NCI-H1105 (cell line): ENCODE measurements at places on chromosomes 1 and 21.

GRCh38 chr1:64829411-64830029, 84.6 kb downstream of the RAVER2 start:
- no peak for DNase-seq

DNA sequence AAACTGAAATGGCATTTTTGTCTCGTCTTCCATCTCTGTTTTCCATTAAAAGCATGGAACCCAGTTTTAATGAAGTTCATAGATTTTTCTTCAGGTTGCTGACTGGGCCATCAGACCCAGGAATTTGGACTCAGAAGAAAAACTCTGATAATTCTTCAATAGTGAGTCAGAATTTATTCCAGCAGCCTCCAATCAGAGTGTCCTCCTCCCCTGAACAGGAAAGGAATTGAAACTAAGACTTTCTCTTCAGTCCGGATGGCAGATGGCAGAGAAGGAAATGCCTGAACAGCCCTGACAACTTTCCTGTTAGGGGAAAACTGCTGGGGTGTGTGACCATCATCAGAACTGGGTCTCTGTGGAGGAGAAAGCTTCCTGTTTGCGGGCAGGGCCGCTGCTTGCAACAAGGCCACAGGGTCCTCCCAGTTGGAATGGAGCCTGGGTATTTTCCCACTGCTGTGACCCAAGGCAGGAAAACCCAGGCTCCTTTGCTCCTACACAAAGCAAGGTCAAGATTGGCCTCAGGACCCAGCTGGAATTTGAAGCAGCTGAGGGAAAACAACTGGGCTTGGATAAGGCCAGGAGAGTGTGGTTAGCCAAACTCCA, 20.7 kb downstream of the CD34 start:
- no peak for DNase-seq

DNA sequence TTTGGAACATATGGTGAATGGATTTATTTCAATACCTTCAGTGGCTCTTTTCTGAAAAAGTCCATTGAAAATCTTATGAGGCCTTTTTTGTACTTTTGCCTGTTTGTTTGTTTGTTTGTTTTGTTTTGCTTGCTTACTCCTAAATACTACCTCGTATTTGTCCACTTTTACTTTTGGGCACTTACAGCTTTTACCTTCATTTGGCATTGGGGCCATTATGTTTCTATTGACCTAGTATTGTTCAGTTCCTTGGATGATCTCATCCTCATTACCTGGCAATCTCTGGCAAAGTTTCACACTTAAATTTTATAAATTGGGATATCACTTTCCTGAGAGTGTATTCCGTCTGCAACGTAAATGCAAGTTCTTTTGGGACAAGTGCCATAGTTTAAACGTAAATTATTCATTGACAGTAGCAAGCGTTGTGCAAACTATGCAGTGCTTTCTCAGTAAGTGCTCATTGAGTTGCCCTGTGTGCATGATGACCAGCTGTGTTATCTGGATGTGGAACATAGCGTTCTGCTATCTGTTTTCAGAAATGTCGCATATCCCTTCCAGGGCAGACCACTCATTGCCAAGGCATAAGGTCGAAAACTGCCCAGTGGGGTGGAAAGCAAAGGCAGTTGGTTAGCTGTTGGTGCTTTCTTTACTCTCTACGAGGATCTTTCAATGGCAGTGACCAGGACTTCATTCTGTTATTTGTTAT, 51.1 kb downstream of the LRRC8D start:
- DNase-seq, result no peak

DNA sequence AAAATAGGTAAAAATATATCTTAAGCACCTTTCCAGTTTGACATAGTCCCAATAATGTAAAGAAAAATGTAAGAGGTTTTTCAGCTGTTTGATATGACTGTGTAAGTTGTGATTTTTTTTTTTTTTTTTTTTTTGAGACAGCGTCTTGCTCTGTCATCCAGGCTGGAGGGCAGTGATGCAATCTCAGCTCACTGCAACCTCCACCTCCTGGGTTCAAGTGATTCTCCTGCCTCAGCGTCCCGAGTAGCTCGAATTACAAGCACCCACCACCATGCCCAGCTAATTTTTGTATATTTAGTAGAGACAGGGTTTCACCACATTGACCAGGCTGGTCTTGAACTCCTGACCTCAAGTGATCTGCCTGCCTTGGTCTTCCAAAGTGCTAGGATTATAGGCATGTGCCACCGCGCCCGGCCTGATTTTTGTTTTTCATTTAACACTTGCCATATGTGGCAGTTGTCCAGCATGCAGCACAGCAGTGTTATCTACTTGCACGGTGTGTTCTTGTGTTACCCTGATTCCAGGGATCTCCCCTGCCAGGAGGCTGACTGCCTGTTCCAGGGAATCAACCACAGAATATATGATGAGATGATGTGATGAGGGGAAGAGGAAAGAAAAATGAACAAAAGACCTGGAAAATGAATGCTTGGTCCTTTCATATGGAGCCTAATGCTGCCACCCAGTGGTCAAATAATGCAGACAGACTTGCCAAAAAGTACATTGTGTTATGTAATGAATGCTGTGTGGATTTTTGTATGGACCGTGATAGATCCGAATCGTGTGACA, 79.0 kb downstream of the RAVER2 start:
- DNase-seq, result peak; percentile 72

DNA sequence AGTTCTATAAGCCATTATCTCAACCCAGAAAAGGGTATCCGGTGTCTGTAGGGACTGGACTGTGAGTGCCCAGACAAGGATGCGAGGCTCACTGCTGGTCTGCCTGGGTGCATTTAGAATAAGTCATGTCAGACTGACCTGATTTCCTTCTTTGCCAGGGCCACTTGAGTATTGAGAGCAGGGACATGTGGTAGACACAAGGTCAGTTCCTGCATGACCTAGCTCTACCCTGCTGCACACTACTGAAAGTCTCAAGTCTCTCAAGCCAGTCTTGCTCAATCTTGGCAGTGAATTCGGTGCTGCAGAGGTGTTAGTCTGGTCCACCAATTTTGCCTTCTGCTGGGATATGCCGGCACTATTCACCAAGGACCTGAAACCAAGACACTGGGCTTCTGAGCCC, 180.1 kb downstream of the C1orf94 start:
- no peak for DNase-seq

GRCh38 chr1:46948629-46949416, 7.5 kb upstream of the CYP4A11 start:
- DNase-seq, result no peak

DNA sequence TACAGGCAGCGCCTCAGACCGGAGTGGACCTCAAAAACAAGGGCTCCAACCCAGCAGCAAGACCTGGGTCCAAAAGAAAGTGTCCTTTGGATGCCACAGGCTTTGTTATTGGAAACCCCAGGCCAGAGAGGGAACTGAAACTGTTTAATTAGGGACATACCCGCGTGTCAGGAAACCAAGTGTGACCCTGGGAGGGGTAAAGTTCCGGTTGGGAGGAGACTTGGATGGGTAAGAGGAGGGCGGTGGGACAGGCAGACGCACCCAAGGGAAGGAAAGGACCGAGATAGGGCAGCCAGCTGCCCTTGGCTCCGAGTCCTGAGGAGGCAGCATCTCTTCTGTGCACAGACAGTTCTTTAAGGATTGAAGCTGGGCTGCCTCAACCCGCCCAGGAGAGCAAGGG, 71.4 kb downstream of the CDC7 start:
- DNase-seq, result no peak

- no peak for DNase-seq
These were observed 28.9 kb downstream of the ERI3 start for GRCh38 chr1:44326024-44326701.

GRCh38 chr1:3207217-3207848, 138.3 kb downstream of the PRDM16 start:
- no peak for DNase-seq

DNA sequence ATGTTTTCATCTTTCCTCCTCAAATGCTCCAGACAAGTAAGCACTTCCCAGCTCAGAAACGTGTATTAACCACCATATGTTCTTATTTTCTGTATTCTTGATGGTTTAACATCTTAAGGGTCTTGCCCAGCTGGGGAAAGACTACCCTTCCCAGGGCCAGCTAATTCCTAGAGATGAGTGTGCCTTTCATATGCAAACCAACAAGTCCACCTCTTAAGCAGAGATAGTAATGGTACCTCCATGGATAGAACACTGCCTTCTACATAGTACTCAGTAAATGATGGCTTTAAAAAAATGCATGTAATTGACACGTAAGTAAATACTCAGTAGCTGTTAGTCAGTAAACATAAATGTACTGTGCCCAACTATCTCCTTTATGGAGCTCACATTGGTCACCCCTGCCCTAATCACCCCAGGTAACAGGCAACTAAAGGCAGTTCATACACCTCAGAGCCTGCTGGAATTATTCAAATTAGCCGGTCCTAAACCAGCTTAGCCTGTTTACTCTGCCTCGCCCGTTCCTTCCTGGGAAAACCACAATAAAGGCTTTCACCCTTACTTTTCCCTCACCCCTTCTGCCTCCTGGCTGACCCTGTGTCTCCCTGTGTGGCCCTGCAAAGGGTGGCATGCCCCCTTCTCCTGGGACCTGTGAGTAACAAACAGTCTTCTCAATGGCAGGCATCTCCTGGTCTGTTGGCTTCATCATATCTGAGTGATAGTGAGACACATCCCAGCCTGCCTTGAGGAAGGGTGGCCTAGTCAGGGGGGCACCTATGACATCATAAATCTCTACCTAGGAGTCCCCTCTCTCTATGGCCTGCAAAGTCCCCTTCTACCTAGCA, 40.1 kb upstream of the KLHDC7A start:
- DNase-seq, result no peak

DNA sequence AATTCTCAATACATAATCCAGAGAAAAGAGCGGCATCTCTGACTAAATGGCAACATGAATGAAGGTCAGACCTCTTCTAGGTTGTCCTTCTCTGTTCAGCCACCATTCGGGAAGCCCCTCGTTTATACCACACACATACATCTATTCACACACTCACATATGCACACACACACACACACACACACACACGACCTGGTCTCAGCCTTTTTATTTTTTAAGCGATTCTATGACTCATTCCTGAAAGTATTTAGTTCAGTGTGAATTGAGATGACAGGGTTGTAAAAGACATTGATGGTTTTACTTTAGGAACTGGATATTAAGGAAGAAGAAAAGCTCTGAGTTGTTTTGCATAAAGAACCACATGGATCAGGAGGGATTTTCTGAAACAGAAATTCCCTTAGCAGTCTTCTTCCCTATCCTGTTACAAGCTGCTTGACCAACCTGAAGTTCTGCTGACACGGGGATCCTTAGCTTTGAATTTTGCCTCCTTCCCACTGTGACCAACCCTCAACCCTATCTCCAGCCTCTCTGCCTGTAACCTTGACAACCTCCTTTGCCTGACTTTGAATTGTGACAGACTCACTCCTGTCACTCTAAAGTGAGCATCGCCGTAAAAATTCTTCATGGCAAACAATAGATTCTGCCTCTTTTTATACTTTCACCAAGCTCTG, 383.1 kb upstream of the ESRRG start:
- DNase-seq, result no peak

- no peak for DNase-seq
These were observed 51.9 kb downstream of the IL12RB2 start for GRCh38 chr1:67359592-67359991.

GRCh38 chr1:118945489-118945888, 42.7 kb downstream of the TBX15 start:
- no peak for DNase-seq

DNA sequence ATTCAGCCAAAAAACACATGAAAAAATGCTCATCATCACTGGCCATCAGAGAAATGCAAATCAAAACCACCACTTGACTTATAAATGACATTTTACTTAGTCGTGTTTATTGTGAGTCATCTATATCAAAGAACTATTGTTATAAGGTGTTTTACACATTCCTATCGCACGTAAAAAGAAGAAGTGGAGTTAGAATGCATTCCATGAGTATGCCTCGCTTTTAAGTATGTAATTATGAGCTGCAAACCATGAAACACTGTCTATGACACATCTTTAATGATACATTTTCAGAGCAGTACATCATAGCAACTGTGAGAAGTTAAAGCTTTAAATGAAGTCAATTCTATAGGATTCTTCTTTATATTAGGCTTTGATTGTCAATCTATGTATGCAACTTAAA, 614.3 kb upstream of the ADAMTS5 start:
- no peak for DNase-seq

DNA sequence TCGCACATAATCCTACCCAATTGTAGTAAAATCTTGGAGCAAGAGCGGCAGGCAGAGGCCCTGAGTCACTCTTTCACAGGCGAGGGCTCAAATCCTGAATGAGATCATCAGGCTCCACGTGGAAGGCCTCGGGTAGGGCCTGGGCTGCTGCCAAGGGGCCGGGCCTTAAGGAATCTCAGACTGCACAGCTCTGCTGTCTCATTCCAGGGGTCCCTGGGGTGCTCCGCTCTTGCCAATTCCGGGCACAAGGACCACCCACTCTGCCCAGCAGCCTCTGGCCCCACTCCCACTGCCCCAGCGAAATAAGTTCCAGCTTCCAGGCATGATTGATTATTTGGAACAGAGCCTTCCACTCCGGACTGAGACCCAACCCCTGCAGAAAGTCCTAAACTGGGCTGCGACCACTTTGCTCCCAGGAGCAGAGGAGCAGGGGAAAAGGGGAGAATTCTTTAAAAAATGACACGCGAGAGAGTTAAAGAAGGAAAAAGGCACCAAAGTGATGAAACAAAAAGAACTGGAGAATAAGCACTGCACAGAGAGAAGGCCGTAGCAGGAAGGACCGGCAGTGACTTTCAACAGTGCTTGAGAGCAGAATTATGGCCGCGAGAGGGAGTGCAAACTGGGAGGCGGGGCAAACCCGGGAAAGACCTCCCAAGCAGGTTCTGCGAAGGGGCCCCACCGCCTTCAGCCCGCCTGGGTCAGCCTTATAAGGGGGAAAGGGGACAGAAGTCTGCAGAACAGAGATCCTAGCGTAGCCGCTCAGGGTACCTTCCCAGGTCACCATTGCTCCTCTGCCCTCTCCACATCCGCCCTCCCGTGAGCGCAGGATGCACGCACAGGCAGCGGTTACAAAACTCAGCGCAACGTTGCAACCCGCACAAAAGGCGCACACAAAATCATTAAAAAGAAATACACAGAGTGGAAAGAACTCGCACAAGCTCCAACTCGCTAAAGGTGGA, 2.0 kb downstream of the ADAMTS1 start:
- DNase-seq, result no peak

DNA sequence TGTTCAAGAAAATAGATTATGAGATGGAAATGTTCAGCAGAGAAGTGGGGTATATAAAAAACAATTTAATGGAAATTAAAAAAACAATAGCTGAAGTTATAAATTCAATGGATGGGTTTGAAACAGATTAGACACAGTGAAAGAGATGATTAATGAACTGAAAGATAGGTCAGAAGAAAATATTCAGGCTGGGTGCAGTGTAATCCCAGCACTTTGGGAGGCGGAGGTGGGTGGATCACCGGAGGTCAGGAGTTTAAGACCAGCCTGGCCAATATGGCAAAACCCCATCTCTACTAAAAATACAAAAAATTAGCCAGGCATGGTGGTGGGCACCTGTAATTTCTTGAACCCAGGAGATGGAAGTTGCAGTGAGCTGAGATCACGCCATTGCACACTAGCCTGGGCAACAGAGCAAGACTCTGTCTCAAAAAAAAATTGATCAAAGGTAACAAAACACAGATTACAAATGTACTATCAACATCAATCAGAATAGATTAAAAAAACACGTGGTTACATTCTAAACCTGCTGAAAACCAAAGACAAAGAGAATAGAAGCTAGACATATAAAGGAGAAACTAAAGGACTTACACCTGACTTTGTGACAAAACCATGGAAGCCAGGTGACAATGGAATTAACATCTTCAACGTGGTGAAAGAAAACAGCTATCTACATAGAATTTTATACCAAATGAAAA, 4.8 kb upstream of the SUMO3 start:
- no peak for DNase-seq
